NCI-H1930 (cell line): ENCODE measurements at places on chromosomes 4 and X.

GRCh38 chr4:47942081-47942819, 27.9 kb upstream of the NFXL1 start:
- DNase-seq = peak; percentile 37

- DNase-seq = no peak
Observed at GRCh38 chr4:180197471-180197870, 2045.7 kb upstream of the TENM3 start.

DNA sequence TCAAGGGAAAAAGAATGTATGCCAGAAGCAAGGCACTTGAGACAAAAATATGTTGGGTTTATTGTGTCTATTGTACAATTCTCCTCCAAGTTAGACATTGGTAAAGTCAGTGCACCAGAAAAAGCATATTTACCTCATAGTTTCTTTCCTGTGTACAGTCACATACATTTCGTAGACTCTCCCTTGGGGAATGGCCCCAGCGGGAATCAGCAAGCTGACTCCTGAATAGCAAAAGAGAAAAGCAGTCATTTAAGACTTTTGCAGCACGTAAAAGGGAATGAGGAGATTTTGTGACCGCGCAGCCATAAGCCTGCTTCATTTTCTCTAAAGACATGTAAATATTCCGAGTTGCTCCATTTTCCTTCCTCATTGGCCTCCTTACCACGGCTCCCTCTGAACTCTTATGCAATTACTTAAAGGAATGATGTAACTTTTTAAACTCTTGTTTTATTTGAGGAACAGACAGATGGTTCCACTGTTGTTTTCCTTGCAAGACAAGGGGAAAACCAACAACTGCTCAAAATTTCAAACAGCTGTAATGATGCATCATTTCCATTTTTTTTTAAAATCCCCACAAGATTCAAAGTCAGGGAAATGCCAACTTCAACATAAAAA, 332.7 kb downstream of the UNC5C start:
- no peak for DNase-seq

DNA sequence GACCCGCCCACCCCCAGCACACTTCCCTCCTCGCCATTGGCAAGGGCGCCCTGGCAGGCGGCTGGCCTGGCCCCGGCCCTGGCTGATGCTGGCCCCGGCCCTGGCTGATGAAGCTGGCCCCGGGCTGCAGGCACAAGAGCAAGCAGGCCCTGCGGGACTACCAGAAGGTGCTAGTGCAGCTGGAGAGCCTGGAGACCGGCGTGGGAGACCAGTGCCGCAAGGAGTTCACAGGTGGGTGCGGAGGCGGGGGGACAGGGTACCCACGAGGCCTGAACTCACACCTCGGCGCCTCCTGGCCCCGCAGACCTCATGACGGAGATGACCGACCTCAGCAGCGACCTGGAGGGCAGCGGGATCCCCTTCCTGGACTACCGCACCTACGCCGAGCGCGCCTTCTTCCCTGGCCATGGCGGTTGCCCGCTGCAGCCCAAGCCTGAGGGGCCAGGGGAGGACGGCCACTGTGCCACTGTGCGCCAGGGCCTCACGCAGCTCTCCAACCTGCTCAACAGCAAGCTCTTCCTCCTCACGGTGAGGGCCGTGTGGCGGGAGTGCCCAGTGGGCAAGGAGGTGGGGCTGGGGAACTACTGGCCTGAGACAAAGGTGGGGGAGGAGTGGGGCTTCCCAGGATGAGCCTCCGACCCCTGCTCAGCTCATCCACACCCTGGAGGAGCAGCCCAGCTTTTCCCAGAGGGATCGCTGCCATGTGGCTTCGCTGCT, 6.1 kb upstream of the SRPK3 start:
- no peak for DNase-seq

DNA sequence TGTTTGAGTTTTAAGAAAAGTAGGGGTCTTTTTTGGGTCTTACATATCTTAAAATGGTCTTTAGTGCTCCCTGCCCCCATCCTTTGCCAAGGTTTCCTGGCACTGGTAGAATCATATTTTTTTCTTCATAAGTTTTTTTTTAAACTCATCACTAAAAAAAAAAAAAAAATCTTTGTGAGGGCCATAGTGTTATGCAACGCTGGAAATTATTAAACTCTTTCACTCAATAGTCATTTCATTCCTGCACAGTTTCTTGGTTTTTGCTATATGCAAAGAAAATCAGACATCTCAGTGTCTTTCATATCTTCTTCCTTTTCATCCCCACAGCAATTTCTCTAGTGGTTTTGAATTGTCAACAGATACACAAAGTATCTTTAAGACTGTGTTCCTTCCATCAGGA, 95.6 kb downstream of the TMA16 start:
- no peak for DNase-seq

DNA sequence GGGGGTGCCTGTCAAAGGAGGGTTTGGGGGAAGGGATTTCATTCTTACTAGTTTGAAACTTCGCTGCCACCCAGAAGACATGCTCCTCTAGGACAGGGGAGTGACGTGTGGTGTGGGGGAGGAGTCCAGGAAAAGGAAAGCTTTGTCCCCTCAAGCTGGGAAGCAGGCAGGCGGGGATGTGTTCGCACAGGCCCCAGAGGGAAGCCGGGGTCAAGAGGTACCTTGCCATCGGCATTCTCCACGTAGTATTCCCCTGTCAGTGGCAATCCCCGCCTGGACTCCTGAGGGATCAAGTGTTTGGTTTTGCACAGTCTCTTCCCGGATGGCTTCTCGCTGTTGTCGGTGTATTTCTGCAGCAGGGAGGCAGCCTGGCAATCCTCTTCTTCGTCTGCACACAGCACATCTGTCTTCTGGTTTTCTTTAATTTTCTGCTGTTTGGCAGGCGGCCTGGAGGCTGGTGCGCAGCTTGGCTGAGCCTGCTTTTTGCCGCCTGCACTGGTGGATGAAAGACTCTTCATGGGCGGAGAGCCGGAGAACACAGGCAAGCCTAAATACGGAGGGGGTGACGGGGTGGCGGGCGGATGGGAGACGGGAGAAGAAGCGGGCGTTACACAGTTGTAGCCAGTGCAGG, 35.1 kb downstream of the BCOR start:
- no peak for DNase-seq

DNA sequence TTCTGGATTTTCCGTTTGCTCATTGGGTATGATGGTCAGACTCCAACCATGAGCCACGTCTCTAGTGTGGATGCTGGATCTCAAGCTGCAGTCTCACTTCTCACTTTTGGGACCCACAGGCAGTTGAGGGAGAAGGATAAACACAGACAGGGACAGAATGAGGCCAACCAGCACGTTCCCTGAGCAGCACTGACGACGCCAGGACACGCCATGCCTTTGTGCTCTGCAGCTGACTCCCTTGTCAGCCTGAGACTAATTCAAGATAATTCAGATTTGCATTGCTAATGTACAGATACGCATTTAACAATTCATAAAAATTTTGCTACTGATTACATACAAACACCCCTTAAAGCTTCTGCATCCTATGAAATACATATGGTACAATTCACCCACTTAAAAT, 106.5 kb downstream of the FAM193A start:
- DNase-seq = no peak

DNA sequence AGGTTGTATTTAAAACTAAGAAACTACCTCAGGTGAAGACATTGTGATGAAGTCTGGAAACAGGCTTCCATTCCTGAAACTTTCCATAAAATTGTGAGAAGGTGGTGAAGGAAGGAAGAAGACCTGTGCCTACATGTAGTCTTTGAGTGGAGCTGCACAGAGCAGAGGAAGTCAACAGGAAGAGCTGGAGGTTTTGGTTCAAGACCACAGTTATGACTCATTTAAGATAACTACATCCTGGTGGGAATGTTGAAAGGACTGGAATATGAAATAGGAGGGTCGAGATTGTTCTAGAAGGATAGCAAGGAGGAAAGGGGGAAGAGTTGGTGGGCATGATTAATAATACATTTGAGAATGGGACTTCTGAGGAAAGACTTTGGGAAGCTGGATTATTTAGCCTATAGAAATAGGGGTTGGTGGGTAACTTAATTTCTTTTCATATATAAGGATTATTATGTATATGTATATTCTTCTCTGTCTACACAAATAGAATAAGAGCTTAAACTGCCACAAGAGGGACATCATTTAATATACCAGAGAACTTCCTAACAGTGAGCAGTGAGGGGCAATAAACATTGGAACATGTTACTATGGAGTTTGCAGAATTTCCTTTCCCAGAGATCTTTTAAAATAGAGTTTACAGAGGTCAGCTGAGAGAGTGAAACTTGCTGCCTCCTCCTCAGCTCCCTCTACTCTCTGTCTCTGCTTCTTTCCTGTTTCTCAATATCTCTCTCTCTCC, 23.5 kb downstream of the AWAT2 start:
- DNase-seq = no peak

- no peak for DNase-seq
Observed at GRCh38 chr4:149296503-149296902, 519.1 kb downstream of the IQCM start.

DNA sequence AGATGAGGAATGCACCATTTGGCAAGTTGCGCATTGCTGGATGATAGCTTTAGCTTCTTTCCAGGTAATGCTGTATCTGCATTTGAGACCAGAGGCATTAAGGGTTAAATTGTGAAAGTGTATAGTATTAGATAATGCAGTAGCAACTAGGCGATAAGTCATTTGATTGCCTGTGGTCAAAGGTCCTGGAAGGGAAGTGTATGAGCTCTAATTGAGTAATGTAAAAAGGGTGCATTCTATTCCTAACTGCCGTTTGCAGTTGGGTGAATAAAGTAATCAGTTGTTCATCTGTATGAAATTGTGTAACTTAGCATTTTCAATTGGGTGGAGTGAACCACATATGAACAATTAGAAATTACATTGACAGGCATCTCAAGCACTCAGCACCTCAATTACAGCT, 54.5 kb upstream of the WDR1 start:
- no peak for DNase-seq

DNA sequence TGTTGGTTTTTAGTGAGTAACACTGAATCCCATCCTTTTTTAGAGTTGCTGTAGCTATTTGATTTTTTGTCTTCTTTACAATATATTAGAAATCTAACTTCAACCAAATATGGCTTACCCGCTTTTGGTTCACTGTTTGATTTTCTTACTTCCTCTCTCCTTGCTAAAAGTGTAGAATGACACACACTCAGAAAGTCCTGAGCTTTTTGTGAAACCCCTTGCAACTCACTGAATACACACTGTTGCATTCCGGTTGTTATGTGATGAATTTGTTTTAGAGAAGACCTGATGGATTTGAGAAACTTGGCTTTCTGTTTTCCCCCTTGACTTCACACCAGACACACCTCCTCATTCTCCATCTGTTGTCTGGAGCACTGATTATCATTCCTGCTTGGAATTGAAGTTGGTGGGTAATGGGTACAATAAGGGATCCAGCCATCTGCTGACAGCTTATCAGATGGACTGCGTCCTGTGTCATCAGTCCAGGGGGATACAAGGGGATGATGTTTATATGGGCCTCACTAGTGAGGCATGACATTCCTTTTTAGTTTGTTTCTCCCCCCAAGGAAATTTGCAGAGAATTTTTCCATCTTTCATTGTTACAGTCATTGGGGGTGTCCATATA, 5.2 kb downstream of the TMEM164 start:
- no peak for DNase-seq

GRCh38 chr4:138724530-138724929, 291.1 kb upstream of the NOCT start:
- no peak for DNase-seq

DNA sequence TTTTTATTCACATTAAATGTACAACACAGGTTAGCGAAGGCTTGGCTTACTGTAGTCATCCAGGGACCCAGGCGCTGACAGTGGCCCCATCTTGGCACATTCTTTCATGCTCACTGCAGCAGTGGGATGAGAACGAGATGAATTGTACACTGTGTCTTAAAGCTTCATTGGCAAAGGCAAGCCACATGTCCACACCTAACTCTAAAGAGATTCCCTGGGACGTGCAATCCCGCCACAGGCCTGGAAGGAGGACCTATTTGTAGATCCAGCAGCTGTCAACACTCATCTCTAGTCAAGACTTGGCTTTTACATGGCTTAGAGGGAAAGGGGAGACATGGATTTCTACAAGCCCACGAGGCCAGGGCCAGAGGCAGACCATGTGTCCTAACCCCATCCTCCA, 16.1 kb upstream of the CXCR3 start:
- no peak for DNase-seq

- no peak for DNase-seq
Observed at GRCh38 chr4:117455088-117455487, 369.7 kb upstream of the TRAM1L1 start.

DNA sequence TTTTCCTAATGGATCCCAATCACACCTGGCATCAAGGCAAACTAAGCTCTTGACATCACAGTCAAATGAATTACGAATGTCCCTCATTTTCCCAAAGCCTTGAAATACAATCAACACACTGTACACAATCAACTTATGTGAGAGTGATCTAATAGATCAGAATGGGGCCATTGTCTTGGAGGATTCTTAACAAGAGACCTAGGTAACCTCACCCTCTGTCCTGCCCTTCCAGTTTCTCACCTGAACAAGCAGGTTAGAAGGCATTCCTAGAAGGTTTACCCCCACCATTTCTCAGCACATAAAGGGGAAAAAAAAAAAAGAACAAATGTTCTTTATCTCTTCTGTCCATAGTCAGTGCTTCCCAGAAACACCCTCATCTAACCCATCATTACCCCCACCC, 6.3 kb downstream of the SLC39A8 start:
- no peak for DNase-seq

GRCh38 chr4:31362756-31363155, 642.6 kb downstream of the PCDH7 start:
- DNase-seq = no peak

GRCh38 chr4:119643306-119644042, 14.9 kb upstream of the PDE5A start:
- DNase-seq = no peak

DNA sequence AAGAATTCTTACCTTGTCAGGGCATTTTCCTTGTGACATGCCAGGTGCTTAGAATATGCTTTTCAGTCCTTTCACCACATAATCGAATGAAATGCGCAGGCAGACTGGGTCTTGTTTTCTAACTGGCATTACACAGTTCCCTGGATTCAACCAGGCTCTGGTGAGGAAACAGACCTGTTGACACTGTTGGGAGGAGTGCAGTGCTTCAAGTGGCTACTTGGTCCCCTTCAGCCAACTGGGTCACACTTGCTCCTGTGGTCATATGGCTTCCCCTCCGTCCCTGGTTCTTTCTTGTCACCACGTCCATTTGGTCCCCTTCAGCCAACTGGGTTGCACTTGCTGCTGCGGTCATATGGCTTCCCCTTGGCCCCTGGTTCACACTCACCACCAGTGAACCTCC, 9.7 kb downstream of the SMIM20 start:
- no peak for DNase-seq

GRCh38 chr4:125520258-125520990, 205.7 kb downstream of the FAT4 start:
- no peak for DNase-seq
